ENCODE measurements at places on chromosomes 4 and X. TPM values are rescaled to one million over a fixed set of nuclear protein-coding genes. Genes with fewer than 3 reads are reported as not detected.

Gene DDX53
- total RNA-seq = under 0.01 TPM

Gene MAGEA9B
- under 0.01 TPM for total RNA-seq

Gene PDHA2
- not detected for total RNA-seq

Gene SOWAHB
- under 0.01 TPM for total RNA-seq

Gene PARM1
- 0.86 TPM for total RNA-seq

Gene MEPE
- not detected for total RNA-seq

Gene DUSP9
- not detected for total RNA-seq

Gene CLGN
- total RNA-seq = 1.6 TPM

DNA sequence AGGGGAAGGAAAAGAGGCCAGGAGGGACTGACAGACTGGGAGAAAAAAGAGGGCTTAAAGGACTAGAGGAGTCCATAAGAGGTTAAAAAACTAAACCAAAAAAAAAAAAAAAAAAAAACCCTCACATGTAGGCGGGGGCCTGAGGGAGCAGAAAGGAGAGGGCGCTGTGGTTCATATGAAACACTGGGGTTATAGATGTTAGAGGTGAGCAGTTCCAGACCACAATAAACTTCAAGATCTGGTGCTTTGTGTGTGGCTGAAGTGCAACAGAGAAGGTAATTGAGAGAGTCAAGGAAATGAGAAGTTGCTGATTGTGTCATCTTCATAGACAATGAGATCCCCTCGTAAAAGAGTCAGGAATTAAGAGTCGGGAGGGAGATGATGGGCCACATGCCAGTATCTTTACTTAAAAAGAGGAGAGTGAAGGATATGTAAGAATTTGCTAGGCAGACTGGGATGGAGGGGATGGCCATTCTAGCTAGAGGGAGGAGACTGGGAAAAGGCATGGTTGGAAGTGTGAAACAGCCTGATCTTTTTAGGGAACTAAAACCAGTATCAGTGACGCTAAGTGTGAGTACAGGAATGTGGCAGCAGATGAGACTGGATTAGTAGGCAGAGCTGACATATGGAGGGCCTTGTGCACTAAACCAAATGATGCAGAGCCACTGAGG lies 18.4 kb upstream of the OGT start:
- DNase-seq = no peak

DNA sequence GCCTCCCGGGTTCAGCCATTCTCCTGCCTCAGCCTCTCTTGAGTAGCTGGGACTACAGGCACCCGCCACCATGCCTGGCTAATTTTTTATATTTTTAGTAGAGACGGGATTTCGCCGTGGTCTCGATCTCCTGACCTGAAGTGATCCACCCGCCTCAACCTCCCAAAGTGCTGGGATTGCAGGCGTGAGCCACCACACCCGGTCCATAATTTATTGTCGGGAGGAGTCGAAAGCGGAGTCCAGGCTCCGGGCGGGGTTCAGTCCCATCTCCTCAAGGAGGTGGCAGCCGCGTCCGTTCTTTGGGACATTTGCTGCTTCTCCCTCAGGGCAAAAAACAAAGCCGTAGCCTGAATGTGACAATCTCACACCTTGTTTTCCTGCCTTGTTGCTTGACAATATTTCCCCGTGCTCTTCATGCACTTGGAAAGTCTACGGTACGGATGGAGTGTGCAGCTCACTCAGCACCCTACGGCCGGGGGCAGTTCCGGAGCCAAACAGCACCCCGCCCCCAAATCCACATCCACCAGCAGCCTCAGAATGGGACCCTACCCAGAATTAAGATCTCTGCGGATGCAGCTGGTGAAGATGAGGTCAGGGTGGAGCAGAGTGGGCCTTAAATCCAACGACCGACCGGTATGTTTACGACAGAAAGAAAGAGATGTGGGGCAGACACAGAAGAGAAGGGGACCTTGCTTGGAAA lies 9.6 kb downstream of the GTPBP6 start:
- no peak for DNase-seq

GRCh38 chr4:23269566-23269965 lies 576.8 kb downstream of the GBA3 start:
- no peak for DNase-seq

DNA sequence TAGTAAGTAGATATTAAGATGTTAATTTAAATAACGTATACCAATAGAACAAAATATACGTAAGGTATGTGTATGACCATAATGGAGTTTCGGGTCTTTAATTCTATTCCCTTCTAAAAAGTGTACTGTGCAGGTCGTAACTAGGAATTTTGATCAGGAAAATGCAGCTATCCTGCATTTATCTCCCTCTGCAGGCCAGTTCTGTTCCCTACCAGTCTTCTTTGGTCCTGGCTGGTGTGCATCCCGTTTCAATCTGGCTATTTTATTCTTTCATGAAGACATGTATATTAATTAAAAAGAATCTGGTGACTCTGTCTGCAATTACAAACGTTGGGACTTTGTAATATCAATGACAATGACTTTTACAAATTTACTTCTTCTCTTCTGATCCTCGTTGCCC lies 534.1 kb upstream of the AADAT start:
- no peak for DNase-seq

GRCh38 chr4:134888156-134888555 lies 686.6 kb upstream of the PABPC4L start:
- no peak for DNase-seq

GRCh38 chrX:155956649-155957048 lies 40.8 kb upstream of the IL9R start:
- peak; percentile 12 for DNase-seq

GRCh38 chr4:22099896-22100295 lies 151.3 kb upstream of the KCNIP4 start:
- peak; percentile 36 for DNase-seq

- DNase-seq = no peak
These were observed 682.7 kb upstream of the AADAT start for GRCh38 chr4:170772429-170772828.

- DNase-seq = peak; percentile 66
These were observed 585.6 kb downstream of the IL1RAPL1 start for GRCh38 chrX:29172880-29173279.

DNA sequence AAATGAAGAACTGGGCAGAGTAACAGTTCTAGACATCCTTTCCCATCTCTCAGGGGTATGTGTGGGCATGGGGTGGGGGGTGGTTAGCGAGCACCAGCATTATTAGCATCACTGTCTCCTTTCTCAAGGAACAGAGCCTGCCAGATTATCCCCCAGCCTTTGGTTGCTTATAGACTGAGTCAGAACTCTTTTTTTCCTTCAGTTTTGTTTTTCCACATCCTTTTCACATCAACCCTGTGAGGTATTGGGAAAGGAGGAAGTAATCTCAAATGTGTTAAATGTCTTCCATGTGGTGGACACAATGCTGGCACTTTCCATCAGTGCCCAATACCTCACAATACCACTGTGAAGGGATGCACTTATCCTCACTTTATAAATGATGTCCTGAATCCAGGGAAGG lies 3.1 kb upstream of the FGF16 start:
- no peak for DNase-seq

DNA sequence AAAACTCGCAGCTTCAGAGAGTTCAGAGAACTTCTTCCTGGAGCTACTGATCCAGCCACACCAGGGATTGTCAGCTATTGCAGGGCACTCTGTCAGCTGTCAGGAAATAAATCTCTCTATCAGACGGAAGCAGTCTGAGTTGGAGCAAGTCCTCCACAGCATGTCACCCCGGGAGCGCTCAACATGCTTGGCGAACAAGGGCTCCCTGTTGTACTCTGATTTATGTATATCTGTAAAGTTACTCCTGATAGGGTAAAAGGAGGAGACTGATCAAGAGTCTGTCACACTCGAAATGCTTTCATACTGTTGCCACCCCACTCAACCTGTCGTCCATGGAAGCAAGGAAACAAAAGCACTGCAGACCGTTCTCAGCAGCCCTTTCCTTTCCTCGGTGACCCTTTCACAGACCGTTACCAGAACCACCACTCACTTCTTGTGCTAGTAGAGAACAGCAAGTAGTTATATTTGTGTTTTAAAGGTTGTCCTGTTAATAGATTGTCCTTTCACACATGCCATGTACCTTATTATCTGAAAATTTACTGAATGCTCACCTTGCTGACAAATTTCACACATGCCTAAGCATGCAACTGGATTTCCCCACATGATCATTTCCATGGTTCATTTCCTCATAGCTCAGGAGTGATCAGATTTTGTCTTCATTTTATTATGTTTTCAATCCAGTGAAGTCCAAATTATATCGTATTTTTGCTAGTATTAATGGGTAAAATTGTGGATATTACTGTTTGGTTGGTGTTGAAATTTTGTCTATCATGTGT lies 2108.9 kb upstream of the TENM3 start:
- no peak for DNase-seq

DNA sequence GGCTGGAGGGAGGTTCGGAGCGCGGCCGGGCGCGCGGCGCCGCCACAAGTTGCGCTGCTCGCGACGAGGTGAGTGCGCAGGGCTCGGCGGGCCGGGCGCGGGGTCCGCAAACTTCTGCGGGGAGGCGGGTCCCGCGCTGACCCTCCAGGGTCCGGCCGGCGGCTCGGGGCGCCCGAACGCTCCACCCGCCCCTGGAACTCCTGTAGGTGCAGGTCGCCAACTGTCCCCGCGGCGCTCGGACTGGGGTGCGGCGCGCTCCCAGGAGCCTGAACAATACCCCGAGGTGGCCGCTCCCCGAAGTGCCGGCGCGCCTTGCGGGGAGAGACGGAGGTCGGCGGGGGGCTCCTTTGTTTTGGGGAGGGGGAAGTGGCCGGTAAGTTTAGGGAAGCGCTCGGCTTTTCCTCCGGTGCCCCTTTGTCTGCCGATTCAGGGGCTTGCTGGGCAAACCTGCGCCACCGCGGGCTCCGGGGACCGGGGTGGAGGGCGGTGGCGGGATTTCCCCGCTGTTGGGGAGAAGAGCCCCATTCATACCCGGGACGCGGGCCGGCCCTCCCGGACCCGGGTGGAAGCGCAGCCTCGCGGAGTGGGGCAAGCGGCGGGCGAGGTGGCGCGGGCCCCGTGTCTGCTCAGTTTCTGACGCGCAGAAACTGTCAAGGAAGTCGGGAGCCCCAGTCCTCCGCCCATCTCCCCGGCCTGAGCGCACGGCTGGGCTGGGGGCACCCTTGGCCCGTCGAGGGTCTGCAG lies 694 bp downstream of the TBL1X start:
- DNase-seq = no peak

GRCh38 chrX:110331444-110332030 lies 13.7 kb upstream of the AMMECR1 start:
- DNase-seq = no peak

DNA sequence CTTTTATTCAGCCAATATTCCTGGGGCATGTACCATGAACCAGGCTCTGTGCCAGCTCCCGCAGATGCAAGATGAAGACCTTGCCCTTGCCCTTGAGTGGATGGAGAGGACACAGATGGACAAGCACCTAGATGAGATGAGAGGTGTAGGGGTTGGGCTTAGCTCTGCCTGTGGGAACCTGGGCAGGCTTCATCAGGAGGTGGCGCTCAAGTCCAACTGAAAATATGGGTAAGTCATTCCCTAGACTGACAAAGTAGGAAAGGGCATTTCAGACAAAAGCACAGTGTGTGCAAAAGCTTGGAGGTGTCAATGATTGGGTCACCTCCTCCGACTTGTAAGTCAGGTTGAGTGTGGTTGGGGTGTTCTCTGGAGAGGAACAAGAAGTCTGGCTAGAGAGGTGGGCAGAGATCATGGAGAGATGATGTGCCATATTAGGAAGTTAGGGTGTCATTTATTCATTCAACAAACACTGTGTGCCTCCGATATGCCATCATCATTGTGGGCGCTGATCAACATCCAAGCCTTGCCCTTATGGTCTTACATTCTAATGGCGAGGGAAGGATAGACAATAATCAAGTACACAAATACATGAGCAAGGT lies 64.6 kb downstream of the ANAPC4 start:
- peak; percentile 56 for DNase-seq

- DNase-seq = no peak
These were observed 30.8 kb downstream of the CPLX1 start for GRCh38 chr4:794900-795725.

DNA sequence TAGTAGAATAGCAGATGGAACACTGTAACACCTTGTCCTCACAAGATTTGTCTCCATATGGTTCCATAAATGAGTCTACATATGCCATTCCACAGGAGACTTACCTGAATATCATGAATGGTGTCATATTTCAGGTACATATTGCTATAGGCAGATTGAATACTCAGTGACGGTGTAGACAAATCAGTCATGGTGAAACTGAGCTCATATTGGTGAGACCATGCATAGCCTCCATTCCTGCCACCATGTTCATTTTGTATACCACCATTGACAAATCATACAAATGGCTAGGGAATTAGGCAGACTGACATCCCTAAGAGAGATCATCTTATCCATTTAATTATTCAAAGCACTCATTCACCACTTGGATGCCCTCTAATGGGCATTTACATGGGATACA lies 38.0 kb upstream of the SPP1 start:
- no peak for DNase-seq

DNA sequence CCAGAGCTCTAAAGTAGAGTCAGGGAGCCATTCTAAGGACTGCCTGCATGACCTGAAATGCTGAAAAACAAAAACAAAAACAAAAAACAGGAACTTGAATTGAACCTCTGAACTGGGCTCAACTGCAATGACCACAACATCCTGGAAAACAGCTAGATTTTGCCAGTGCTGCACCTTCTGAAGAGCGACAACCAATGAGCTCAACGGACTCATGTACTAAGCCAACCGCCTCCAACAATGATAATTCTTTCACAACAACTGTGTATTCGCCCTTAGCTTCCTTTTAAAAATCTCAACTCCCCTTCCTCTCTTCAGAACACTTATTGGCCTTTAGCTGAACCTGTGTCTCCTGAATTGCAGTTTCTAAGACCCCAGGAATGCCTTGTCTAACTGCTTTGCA lies 69.8 kb downstream of the HAUS3 start:
- DNase-seq = no peak

GRCh38 chr4:5995901-5996623 lies 22.2 kb downstream of the C4orf50 start:
- no peak for DNase-seq

DNA sequence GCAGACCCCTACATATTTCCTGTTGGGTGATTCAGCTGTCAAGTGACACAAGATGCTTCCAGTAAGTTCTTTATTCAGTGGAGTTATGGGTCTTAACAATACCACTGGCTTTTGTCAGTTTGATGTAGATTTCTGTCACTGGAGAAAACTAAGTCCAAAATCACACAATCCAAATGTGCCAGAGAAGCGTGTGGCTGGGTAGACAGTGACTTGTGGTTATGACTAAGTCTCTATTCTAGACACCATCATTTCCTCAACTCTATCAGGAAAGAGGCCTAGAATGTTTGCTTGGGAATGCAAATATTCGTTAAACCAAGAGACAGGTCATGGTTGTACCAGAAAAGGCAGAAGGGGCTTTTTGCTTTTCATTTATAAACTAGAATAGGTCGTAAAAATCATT lies 54.4 kb upstream of the HS3ST1 start:
- DNase-seq = no peak

DNA sequence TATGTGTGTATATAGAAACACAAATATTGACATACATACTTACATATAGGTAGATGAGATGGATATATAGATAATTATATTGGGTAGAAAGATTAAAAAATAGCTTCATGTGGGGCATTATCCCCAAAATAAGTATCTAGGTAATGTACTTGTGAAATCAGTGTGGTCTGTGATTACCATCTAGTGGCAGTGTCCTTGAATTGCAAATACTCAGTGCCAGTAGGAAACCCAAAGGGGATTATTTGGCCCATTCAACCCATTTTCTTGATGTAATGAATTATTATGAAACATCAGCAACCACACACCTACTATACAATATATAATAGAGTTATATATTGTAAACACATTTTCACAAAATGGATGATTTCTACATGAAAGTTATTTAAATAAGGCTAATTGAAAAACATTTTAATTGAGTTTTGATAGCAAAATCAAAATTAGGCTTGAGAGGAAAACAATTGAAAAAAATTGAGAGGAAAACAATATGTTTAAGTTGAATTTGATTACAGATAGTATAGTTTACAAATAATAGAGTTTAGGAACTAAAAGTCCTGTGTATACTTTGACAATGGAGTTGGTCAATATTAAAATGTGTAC lies 389.4 kb downstream of the GALNTL6 start:
- DNase-seq = peak; percentile 11

All from fibroblast of villous mesenchyme (primary cell).